ENCODE measurements at places on chromosomes 7 and 10.

GRCh38 chr10:49619613-49620012 is 5.8 kb downstream of the CHAT start:
- DNase-seq = no peak

DNA sequence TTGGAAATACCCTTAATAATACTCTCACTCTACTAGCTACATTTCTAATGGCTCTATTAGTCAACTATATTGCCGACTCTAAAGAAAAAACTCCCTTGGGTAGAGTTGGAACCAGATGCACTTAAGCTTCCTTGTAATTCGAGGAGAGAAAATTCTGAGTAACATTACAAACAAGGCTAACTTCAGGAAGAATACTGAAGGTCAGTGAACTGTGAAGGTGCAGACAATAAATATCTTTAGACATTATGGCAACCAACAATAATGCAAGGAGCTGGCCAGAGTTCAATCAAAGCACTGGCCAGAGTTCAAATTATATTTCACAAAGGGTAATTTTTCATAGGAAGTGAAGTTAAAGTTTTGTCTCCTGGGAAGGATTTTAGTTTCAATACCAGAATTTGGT is 40.7 kb upstream of the MRLN start:
- no peak for DNase-seq

DNA sequence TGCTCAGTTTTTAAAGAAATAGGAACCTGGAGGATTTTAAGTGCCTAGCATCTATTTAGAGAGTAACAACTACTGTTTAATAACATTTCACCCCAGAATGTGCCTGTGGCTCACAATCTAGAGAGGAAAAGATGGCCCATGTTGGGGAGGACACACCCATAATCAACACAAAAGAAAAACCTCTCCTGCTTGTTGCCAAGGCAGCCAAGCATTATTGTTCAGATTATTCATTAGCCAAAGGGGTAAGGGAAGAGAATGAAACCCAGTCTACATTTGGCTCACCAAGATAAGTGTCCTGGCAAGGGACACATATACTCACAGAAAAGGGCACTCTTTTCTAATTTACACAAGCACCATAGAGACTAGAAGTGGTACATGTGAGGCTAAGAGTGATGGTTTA is 17.7 kb upstream of the IFIT1B start:
- DNase-seq = no peak

GRCh38 chr10:1630304-1630703 is 107.0 kb downstream of the ADARB2 start:
- DNase-seq = no peak

- DNase-seq = no peak
These were observed 13.8 kb downstream of the GRK5 start for GRCh38 chr10:119221201-119221600.

GRCh38 chr7:69602522-69602921 is 4.2 kb downstream of the AUTS2 start:
- no peak for DNase-seq

DNA sequence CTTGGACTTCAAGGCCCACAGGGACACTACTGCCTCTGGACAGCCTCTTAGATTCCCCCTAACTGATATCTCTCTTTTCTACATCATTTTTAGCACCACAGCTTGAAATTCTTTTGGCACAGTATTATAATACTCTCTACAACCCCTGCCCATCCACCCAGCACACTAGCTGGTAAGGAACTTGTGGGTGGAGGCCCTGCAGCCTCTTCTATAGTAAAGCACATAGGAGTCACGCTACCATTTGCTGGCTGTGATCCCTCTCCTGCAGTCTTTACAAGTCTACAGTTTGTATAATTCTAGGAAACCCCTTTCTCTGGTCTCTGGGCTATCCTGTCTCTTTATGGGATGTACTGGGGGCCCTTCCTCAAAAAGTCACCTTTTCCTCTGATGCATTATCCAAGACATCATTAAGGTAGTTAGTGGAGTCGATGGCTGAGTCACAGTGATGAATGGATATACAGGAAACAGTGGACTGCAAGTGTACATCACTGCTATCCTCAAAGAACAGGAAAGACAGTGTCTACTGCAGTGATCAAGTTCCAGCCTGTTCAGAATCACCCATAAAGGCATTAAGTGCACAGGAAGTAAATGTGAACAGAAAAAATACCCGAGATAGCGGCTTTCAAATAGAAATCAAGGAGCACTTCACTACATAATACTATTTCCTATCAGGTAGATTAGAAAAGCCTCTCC is 54.4 kb downstream of the STK17A start:
- no peak for DNase-seq

DNA sequence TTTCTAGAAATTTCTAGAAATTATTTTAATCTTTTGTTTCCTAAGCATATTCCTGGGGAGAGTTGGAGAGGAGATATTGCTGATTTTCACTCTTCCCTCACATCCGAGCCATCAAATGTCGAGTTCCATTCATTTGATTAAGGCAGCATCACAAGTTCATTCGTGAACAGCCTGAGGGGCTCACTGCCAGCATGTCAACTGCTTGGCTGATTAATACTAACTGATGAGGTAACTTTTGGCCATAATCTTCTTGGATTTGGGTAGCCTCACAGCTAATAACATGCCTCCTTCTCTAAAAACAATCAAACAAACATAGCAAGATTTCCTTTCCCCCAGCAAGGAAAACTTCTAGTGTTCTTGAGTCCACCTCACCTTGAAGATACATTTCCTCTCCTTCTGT is 87.1 kb upstream of the AFAP1L2 start:
- DNase-seq = no peak

- no peak for DNase-seq
These were observed 24.4 kb upstream of the LRRC4 start for GRCh38 chr7:128055637-128056036.

DNA sequence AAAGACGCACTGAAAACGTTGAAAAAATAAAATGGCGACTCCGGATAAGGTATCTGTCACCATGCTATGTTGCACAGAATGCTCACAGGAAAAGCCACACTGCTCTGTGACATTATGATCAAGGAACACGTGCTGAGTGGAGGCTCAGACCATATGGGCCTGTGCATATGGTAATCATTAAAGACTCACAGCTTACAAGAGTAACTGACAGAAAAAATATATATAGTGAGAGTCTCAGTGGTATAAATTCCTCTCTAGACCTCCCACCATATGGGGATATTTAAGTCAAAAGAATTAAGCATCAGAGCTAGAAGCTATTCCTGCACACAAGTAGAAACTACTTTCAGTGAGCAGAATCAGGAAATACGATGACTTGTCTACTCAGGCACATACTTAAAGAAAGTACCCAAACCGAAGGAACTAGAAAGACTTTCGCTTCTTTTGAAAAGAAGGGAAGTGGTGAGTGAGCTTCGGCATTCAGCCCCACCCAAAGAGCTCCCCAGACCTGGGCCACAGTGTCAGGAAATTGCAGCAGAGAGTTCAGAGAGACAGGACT is 65.1 kb upstream of the MPP7 start:
- DNase-seq = peak; percentile 20

GRCh38 chr10:77711683-77712049 is 74.1 kb upstream of the KCNMA1 start:
- no peak for DNase-seq

GRCh38 chr7:29291723-29292618 is 97.4 kb downstream of the CHN2 start:
- DNase-seq = no peak

GRCh38 chr10:33365871-33366411 is 31.5 kb upstream of the NRP1 start:
- DNase-seq = no peak

DNA sequence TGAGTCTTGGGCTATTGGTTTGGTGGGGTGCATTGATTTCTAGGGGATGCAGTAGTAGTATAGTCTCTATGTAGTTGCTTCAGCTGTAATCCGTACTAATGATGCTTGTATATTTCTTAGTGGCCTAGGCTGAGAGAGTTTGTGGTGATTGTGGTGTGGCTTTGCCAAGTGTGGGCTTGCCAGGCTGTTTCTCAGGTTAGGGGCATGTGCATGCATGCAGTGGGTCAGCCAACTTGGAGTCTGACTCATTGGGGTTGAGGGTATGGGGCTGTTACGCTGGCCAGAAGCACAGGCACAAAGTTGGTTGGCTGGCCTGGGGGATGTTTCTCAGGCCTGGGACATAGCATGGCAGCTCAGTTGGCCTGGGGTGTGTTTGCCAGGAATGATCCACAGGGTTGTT is 25.7 kb upstream of the PLA2G12B start:
- DNase-seq = no peak

DNA sequence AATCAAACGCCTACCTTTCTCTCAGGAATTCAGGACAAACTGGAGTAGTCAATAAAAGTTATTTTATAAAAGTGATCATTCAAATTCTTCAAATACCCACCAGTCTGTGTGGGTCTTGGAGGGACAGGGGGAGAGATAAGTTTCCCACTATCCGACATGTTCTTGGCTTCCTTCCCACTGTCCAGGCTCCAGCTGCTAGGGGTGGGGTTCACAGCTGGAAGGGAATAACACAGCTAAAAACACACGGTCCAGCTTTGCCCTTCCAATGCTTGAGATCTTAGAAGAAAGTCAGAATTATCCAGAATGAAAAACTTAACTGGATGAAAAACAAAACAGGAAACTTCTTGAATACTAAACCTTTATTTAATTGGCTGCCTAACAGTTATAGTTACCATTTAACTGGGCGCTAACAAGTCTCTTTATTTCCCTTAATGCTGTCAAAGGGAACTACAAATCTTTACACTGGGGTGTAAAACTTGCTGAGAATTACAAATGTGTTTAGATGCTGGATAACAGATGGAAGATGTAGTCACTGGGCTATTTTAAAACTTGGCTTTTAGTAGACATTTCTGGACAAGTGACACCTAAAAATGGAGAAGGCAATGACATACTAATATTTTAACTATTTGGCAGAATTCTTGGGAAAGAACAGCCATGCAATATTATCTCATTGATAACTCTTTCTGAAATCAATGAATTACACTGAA is 172.8 kb upstream of the IMMP2L start:
- no peak for DNase-seq

- no peak for DNase-seq
These were observed 390.1 kb downstream of the NXPH1 start for GRCh38 chr7:8823486-8823885.

DNA sequence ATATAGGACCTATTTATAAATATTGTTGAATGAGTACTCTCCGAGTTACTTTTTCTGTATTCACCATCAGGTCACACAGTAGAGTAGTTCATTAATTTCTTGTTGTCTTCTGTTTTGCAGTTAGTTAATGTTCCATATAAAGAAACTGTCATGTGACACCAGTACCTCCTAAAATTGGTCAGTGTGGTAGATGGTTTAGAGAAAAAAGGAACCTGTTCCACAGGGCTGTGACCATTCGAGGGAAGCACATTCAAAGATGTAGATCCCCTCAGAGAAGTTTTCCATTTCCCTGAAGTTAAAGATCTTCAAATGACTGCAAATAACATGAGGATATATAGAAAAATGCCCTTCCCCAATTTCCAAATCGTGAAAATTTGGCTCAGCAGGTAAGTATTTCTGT is 45.7 kb downstream of the PRPF18 start:
- no peak for DNase-seq

DNA sequence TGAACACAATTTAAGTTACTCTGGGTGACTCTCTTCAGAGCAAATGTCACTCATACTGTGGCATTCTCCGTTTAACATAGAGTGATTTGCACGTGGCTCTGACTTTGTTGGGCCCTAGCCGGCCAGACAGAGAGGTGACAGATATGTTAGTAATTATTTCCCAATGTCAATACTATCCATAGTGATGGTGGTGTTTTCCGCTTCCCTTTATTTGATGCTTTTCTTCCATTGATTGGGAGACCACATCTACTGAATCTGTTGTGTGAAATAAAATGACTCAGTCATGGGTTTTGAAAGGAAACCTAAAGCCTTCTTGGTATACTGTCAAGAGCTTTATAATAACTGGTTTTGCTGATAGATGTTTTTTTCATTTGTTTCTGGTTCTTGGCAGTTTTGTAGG is 7.4 kb downstream of the AVL9 start:
- DNase-seq = no peak

DNA sequence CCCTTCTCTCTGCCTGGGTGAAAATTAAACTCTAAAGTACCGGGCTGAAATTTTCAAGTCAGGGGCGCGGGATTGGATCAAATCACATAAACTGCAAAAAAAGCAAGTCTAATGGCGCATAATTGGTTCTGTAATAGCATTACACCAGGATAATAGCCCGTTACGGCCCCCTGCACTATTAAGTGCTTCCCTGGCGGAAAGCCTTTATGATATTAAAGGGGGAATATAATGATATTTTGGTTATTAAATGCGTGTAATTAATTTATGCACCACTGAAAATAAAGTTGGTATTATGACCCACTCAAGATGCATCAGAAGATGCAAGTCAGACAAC is 744 bp upstream of the DRGX start:
- DNase-seq = no peak

GRCh38 chr7:71229148-71229547 is 97.2 kb downstream of the GALNT17 start:
- no peak for DNase-seq

DNA sequence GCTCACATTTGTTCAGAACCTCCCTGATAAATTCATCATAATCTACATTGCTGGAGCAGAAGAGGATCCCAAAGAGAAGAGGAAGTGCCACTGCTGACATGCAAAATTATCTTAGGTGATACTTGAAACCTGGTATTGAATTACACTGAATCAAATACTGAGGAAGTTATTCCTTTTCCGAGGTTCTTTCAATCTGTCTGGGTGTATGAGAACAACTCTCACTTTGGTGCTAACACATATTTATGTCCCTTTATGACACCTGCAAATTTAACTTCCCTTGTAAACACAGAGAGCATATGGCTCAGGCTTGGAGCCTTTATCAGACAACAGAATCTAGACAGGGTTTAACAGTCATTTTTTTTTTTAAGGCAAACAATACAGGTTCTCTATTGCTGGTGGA is 131.4 kb downstream of the SRPK2 start:
- DNase-seq = no peak

GRCh38 chr10:32939296-32940111 is 18.5 kb downstream of the ITGB1 start:
- no peak for DNase-seq

- DNase-seq = no peak
These were observed 6.7 kb downstream of the CALN1 start for GRCh38 chr7:72405418-72405817.

GRCh38 chr10:122112625-122113160 is 123.7 kb downstream of the TACC2 start:
- no peak for DNase-seq

- DNase-seq = no peak
These were observed 88.9 kb downstream of the IPMK start for GRCh38 chr10:58178811-58179210.

- DNase-seq = no peak
These were observed 16.0 kb downstream of the SND1 start for GRCh38 chr7:127667759-127668530.

- DNase-seq = no peak
These were observed 7.1 kb downstream of the CPVL start for GRCh38 chr7:29139191-29139590.

- no peak for DNase-seq
These were observed 288.4 kb downstream of the SNX13 start for GRCh38 chr7:17651863-17652385.

- DNase-seq = no peak
These were observed 718.2 kb downstream of the LRMDA start for GRCh38 chr10:76149602-76150138.

GRCh38 chr7:128004623-128005022 is 26.6 kb downstream of the LRRC4 start:
- no peak for DNase-seq

GRCh38 chr7:144391823-144392255 is 11.7 kb downstream of the NOBOX start:
- no peak for DNase-seq
